Cortex of kidney (tissue), 1 donor: ENCODE measurements at places on chromosomes 5 and 9.

DNA sequence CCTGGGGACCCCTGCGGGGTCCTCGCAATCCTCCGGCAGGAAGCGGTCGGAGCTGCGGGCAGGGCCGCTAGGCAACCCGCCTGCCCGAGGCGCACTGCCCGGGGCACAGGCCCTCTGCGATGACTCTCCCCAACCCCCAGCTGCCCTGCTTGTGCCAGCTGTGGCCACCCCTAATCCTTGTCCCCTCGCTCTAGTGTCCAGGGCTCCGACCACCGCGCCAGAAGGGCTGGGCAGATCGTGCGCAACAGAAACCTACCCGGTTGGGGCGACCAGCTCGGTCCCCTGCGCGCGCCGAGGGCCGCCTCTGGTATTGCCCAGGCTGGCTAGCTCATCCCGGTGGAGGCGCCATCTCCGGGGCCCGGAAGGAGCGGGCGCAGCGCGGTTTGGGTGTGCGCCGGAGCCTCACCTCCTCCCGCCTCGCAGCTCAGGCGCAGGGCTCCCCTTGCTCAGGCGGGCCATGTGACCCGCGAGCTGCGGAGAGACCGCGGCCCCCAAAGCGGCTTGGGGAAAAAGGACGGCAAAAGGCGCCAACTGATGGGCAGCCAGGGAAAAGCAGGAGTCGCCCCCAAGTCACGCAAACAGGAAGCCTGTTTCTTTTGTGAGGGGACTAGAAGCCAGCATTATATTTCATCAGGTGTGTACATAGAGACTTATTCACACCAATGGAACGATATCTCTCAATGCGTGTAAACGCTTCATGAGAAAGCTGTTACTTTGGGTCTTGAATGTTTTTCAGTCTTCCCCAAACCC is 46.8 kb upstream of the RNF20 start:
- DNase-seq: no peak

GRCh38 chr5:123087173-123088030 is 1.6 kb upstream of the PRDM6 start:
- DNase-seq: no peak

- no peak for DNase-seq
These were observed 354.1 kb upstream of the SLC30A5 start for GRCh38 chr5:68739752-68740151.

DNA sequence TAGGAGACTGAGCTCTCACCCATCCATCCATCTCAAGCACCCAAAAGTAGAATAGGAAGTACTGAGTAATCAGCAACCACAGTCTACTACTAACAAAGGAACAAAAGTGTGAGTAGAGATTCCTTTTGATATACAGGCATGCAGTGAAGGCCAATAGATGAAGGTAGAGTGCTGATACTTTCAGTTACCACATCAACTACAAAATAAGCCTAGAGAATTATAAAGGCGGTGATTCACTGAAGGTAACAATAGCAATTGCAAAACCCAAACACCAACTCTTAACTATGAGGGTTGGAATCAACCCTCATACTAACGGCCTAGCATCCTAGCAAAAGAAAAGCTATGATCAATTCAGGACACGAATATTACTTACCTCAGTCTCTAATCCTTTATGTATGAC is 992.6 kb downstream of the DNAH5 start:
- DNase-seq: no peak

- DNase-seq: no peak
These were observed 4.7 kb upstream of the PTGS1 start for GRCh38 chr9:122366074-122366660.

DNA sequence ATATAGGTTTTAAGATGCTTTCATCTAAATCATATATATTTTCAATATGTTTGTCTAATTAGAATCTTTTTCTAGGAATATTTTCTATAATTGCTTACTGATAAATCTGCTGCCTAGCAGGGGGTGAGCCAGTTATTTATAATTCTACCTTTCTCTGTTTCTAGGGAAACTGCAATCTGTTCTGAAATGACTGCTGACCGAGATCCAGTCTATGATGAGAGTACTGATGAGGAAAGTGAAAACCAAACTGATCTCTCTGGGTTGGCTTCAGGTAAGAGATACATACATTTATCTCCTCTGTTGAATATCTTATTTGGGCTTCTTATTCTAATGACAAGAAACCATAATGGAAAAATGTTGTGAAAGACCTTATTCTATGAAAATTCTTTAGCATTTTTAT is 127.3 kb downstream of the XRCC4 start:
- DNase-seq: no peak

GRCh38 chr9:98927724-98928123 is 16.0 kb upstream of the COL15A1 start:
- DNase-seq: no peak

GRCh38 chr5:18142831-18143230 is 508.6 kb downstream of the TAF11L14 start:
- no peak for DNase-seq

- no peak for DNase-seq
These were observed 30.3 kb upstream of the TIFAB start for GRCh38 chr5:135482381-135482933.

GRCh38 chr5:123178683-123179082 is 89.6 kb downstream of the PRDM6 start:
- DNase-seq: no peak

- DNase-seq: no peak
These were observed 283.6 kb downstream of the NR3C1 start for GRCh38 chr5:143119881-143120341.

GRCh38 chr5:100902440-100903038 is 543 bp downstream of the ST8SIA4 start:
- DNase-seq: no peak

DNA sequence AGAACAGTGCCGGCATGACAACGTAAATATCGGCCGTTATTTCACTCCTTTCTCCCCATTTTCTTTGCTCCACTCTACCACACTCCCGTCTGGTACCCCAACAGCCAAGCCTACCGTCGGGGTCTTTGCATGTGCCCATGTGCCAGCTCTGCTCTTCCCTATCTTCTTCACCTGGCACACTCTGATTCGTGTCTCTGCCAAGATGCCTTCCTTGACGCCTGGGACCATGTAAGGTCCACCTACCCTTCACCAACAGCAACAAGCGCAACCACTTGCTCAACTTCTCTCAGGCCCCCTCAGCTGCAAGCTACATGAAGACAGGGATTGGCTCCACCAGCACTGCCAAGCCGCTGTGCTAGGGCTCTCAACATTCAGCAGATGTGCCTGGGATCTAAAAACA is 4.4 kb downstream of the MGAT1 start:
- no peak for DNase-seq

- DNase-seq: no peak
These were observed 866 bp downstream of the SLC22A5 start for GRCh38 chr5:132370181-132370970.

DNA sequence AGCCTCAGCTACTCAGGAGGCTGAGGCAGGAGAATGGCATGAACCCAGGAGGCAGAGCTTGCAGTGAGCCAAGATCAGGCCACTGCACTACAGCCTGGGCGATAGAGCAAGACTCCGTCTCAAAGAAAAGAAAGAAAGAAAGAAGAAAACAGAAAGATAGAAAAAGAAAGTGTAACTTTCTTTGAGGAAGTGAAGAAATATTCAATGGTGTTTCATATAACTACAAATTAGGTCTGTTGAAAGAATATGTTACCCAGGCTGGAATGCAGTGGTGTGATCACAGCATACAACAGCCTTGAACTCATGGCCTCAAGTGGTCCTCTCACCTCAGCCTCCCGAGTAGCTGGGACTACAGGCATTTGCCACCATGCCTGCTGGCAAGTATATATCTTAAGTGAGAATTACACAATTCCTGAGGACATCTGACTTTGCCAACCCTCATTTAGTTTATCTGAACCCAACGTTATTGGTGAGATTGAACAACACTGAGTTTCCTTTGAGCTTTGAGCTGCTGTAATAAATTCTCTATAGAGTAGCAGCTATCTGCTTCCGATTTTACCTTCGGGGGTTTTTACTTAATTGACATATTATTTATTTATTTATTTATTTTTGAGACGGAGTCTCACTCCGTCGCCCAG is 2.0 kb upstream of the FAF2 start:
- DNase-seq: no peak

DNA sequence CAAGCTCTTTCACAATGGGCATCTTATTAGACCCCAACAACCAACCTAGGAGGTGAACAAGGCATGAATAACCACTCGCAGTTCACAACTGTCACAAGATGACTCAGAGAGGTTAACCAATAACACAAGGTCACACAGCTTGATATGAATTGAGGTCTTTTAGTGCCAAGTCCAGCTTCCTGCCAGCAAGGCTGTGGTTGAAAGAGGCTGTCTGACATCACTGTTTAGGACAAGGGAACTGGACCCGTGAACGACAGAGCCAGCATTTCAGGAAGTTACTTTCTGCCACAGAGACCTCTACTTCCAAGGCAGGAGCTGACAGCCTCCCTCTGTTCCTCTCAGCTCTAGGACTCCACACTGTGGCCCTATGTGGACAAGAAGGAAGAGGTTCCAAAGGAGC is 53.4 kb upstream of the ALDH1B1 start:
- no peak for DNase-seq

GRCh38 chr5:2012885-2013284 is 130.2 kb upstream of the IRX4 start:
- no peak for DNase-seq

- no peak for DNase-seq
These were observed 81.5 kb downstream of the RGS3 start for GRCh38 chr9:113545068-113545467.

DNA sequence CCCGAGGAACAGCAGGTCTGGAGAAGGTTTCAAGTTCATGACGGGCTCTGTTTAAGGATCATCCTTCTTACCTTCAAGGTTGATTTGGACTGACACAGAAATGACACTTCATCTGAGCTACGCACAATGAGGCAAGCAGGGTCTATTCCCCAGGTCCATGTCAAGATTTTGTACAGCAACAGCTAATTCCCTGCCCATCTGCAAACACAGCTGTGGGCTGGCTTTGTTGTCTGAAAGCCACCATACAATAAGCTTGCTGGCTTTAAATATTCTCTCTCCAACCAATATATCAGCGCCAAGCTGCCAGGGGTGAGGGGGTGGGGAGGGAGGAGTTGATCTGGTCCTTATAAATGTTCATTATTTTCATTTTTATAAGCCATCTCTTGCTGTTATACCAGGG is 92.0 kb downstream of the OTULIN start:
- no peak for DNase-seq

- DNase-seq: no peak
These were observed 351.2 kb downstream of the RAB3C start for GRCh38 chr5:58933891-58934628.

DNA sequence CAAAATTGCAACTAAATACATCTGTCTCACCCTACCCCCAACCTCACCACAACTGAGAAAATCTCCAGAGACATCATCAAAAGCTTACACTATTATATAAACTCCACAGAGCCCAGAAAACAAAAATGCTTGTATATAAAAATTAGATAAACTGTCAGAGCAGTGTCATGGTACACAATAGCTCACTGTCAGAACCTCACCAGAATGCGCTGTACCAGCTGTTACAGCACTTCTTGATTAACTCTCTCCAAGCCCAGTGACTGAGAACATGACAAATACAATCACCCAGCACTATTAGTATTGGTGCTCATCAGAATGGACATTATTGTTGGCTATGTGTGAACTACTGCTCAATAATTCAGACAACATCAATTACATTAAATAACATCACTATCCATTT is 65.7 kb downstream of the ZDHHC21 start:
- DNase-seq: no peak

GRCh38 chr9:20863945-20864344 is 167.5 kb downstream of the HACD4 start:
- DNase-seq: no peak

DNA sequence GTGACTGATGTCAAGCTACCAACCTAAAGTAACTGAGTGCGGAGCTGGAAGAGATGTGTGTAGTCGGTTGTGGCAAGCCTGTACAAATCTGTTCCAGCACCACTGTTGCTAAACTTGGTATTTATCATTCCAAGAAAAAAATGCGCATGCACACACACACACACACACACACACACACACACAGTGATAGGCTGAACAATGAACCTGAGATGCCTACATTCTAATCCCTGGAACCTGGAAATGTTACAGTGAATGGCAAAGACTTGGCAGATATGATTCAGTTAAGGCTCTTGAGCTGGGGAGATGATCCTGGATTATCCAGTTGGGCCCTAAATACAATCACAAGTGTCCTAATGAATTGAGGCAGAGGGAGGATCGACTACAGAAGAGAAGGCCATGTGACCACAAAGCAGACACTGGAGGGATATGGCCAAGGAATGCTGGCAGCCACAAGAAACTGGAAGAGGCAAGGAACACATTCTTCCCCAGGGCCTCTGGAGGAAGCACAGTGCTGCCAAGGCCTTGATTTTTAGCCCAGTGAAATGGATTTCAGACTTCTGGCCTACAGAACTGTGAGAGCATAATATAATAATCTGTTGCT is 49.7 kb upstream of the LHFPL2 start:
- no peak for DNase-seq

DNA sequence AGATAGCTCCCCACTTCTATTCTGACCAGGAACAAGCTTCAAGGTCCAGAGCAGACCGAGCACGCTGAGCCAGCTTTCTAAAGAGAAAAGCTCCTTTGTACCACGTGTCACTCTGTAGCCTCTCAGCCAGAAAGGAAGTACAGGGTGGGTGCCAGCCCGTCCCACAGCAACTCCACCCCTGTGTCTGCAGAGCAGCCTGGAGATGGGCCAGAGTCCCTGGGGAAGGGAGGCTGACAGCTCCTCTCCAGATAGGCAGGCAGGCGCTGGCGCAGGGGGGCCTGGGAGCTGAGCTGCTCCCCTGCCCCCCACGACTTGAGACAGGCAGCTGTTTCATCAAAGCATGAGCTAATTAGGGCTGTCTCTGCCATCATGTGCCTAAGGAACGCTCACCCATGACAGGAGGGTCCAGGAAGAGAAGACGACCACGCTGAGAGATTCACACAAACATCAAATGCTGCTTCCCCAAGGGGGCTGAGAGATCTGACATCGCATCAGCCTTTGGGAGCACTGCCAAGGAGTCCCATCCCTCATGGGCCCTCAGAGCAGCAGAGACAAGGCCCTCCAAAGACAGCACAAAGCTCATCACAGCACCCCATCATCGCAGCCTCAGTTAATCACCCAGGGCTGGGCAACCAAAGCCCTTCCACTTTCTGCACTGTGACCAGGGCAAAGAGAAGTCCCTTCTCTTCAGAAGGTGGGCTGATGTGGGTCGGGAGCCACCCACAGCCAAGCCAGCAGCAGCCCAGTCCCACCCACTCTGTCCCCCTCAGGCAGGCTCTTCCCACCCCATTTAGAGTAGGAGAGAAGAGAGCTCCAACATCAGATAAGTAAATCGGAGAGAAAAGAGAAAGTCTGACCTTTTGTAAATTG is 78.5 kb upstream of the LRRTM2 start:
- DNase-seq: no peak

DNA sequence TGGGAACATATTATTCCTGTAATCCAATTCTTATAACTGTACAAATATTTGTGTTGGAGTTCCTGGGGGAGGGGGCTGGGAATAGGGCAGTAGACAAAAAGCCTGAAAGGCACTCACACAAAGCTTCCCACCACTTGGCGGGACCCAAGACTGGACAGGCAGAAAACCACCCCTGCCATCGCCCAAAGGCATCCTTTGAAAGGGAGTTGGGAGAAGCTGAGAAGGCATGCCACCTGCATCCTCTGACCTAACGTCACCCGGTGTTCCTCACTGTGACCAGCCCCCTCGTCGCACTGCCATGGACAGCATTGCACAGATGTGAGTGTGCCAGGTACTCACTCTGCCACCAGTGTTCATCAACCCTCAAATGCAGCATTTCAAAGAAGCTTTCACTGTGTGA is 80.6 kb upstream of the SMIM23 start:
- no peak for DNase-seq

GRCh38 chr9:110220809-110221208 is 12.8 kb upstream of the C9orf152 start:
- DNase-seq: no peak
